ENCODE measurements at places on chromosomes 4 and X.

DNA sequence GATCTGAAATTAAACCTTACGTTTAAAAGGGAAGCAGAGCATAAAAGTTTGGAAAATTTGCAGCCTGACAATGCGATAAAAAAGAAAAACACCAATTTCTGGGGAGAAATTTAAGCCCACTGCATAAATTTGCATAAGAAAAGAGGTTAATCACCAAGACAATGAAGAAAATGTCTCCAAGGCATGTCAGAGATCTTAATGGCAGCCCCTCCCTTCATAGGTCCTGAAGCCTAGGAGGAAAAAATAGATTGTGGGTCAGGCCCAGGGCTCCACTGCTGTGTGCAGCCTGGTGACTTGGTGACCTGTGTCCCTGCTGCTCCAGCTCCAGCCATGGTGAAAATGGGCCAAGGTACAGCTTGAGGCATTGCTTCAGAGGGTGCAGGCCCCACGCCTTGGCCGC lies 264.0 kb upstream of the CT83 start:
- no peak for DNase-seq

- DNase-seq: peak; percentile 91
These were observed 2.9 kb downstream of the PF4 start for GRCh38 chr4:73978886-73979285.

DNA sequence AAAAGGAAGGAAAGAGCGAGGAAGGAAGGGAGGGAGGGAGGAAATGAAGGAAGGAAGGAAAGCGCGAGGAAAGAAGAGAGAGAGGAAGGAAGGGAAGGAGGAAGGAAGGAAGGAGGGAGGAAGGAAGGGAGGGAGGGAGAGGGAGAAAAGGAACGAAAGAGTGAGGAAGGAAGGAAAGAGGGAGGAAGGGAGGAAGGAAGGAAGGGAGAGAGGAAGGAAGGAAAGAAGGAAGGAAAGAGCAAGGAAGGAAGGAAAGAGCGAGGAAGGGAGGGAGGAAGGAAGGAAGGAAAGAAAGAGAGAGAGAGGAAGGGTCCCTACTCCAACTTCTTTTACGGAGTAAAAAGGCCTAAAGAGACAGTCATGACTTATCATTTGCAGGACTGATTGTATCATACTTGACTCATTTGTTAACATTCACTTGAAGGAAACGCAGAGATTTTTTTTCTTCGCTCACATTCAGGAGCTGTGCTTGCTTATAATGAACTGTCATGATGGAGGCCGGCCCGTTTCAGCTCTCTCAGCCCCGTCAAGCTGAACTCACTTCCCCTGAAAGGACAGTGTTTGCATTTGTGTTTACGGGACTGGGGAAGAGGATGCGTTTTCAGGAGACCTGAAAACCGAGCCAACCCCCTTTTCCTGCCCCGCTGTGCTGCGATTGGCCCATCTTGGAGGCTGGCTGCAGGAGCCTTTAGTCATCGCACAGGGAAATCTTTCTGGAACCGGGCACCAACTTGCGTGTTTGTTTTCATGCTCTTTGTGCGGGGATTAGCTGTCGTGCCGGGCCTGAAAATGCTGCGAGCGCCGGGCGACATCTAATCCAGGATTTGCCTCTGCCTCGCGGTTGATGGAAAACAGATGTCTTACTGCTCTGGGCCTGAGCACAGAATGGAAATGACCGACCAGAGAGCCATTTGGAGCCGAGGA lies 17.8 kb downstream of the TRIM2 start:
- DNase-seq: peak; percentile 89

GRCh38 chr4:183729430-183730328 lies 70.6 kb downstream of the TRAPPC11 start:
- no peak for DNase-seq

Data from fibroblast of skin of right biceps (primary cell).